Stimulated activated CD8-positive, alpha-beta memory T cell treated with anti-CD3 and anti-CD28 coated beads, Interleukin-7, amount 100 ng/mL, for 1 hour (primary cell): ENCODE measurements at places on chromosomes 6 and 20.

DNA sequence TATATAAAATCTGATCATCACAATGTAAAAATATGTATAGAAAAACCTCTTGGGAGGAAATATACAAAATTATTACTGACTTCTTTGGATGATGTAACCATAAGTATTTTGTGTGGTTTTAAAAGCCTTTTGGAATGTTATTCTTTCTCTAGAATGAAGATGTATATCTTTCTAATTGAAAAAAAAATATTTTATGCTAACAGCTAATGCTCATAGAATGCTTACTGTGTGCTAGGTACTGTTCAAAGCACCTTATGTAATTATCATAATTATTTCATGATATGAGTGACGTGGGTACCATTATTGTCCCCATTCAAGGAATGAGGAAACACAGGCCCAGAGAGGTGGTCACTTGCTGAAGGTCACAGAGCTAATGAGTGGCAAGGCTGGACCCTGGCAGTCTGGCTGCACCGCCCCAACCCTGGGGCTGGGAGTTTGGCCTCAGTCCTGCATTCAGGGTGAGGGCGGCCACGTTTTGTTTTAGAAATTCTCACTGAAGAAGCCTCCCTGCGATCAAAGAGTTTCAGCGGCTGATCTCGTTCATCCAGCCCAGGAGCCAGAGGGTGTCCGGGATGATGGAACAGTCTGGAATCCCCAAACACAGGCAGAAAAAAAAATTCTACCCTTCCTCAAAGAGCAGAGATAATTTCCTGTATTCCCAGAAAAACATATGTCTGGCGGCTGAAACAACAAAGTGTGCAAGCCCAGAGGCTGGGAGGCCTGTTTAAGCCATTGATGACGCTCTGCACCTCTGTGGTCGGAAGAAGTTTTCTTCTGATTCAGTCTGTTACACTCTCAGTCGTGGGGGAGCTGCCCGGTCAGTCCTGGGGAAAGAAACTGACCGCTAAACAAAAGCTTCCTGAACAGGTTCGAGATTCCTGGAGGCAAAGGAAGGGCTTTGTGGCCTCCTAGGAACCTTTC lies 37.3 kb downstream of the TFEB start:
- DNase-seq = no peak

GRCh38 chr6:128519931-128520435 lies 416 bp downstream of the PTPRK start:
- no peak for DNase-seq

GRCh38 chr20:32114305-32114960 lies 4.9 kb downstream of the TM9SF4 start:
- no peak for DNase-seq

DNA sequence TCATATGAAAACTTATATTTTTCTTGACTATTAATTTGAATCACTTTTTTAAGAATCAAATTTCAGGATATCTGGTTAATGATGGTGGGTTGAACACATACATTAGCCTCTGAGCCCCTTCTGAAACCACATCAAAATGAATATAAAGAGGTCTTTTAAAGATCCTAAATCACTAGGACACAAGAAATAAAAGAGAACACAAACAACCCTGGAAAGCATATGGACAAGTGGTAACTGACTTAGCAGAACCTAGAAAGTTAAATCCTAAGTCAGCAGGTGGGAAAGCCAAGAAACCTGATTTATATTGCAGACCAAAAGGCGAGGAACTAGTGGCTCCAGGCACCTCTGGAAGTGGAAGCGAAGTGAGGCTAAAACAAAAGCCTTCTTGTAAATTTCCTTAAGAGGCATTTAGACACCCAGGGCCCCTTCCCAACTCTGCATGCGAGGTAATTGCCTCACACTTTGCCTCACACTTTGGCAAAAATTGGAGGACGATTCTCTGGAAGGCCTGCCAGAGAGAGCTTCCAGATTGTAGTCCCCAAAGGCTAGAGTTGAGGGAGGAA lies 293.9 kb downstream of the KHDC1L start:
- no peak for DNase-seq

- DNase-seq = no peak
Measured at GRCh38 chr6:160426136-160426535, 78.0 kb downstream of the SLC22A3 start.

- DNase-seq = no peak
Measured at GRCh38 chr20:31607640-31608250, 2.7 kb downstream of the ID1 start.

DNA sequence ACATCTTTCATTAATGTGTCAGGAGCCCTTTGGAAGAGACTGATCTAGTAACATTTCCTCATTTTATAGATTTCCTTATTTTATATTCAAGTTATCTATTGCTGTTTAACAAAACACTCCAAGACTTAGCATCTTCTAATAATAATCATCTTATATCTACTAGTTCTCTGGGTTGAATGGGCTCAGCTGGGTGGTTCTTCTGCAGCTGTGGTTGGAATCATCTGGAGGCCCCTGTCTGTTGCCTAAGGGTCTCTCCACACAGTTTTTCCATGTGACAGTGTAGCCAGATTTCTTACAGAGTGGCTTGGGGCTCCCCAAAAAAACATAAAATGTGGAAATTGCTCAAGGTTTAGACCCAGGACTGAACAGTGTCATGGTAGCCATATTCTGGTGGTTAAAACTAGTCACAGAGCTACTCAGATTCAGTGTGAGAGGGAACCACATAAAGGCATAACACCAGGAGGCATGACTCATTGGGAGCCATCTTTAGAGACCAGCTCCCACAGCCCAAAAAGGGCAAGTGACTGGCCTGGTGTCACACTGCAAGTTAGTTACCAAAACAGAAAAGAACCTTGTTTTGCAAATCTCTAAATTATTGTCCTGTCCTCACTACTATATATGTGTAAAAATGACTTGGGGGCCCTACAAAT lies 11.5 kb downstream of the SLC2A10 start:
- DNase-seq = no peak

GRCh38 chr6:167979436-167980139 lies 17.9 kb upstream of the KIF25 start:
- no peak for DNase-seq

DNA sequence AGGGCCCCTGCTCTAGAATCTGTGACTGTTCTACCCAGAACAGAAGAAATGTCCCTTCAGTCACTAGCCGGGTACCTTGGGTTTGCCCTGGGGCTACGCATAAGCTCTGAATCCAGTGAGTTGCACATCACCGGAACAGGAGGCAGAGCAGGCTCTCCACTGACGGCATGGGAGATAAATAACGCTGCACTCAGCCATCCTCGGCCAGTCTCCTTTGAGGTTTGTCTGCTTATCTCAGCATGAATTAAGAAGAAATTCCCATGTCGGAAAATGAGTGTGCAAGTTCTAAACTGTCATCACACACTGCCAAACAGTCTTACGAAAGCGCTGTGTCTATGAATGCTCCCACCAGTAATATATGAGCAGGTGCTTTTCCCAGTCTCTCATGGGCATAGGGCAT lies 90.8 kb downstream of the FAM50B start:
- DNase-seq = no peak
